Bronchial epithelial cell (primary cell): ENCODE measurements at places on chromosomes 2 and 18. TPM values are rescaled to one million over a fixed set of nuclear protein-coding genes. Genes with fewer than 3 reads are reported as not detected.

DNA sequence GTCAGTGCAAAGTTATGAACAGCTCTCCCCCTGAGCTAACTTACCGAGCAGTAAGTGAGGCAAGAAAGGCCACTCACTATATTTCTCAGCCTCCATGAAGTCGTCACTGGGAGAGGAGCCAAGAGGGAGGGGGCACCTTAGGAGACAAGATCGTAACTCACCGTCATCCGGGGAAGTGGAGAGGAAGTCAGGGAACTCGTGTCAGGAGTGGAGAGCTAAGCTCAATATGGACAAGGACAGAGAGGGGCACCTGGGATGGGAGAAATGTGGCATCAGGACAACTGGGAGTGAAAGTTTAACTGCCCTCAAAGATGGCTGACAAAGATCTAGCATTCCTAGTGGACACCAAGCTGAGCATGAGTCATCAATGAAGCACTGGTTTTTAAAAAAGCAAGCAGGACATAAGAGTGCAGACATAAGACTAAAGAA is 37.1 kb downstream of the BCL11A start:
- peak; percentile 60 for DNase-seq

Gene CPO
- 0.13 TPM in 1 of 2 replicates, not detected in the other for total RNA-seq

- peak; percentile 77 for DNase-seq
Observed at GRCh38 chr18:2508678-2509077, 62.6 kb downstream of the METTL4 start.

GRCh38 chr18:24052053-24052452 is 37.5 kb downstream of the TTC39C start:
- peak; percentile 36 for DNase-seq

- peak; percentile 40 for DNase-seq
Observed at GRCh38 chr2:68837164-68837860, 33.9 kb downstream of the BMP10 start.

Gene CABLES1
- total RNA-seq: 0.13 and 0.26 TPM in 2 replicates
